ENCODE measurements at places on chromosomes 1 and 21.

- no peak overlapping the region for H3K27ac ChIP-seq
- peaks cover 4% of the 10 kb centered on the region for H3K4me1 ChIP-seq
- no peak for ATAC-seq
- H3K4me3 ChIP-seq = no peak overlapping the region
Observed at GRCh38 chr1:201328576-201328975, 45.3 kb downstream of the PKP1 start.

DNA sequence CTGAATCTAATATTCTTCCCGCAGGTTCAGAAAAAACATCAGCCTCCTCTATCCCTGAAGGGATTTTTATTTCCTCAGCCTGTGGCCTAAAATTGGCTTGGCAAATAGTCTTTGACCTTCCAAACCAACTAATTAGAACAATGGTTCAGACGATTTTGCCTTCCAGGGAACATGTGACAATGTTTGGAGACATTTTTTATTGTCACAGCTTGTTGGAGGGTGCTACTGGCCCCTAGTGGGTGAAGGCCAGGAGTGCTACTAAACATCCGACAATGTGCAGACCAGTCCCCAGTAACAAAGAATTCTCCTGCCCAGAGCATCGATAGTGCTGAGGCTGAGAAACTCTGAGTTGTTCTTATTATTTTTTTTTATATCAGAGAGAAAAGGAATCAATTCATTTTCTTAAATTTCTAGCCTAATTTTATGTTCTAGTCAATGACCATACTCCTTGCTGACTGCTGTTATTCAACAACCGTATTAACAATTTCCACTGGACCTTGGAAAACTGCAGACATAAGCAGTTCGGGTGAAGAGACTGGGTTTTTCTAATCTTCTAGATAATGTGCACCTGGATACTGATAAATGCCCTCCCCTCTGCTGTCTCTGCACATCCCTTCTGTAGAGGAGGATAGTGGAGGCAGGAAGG is 280.7 kb downstream of the LMX1A start:
- H3K4me1 ChIP-seq = no peaks in the 10 kb centered on the region
- no peak for ATAC-seq
- no peaks in the 10 kb centered on the region for H3K36me3 ChIP-seq
- H3K27me3 ChIP-seq = no peaks in the 10 kb centered on the region
- no peak overlapping the region for H3K4me3 ChIP-seq
- no peak overlapping the region for H3K27ac ChIP-seq

DNA sequence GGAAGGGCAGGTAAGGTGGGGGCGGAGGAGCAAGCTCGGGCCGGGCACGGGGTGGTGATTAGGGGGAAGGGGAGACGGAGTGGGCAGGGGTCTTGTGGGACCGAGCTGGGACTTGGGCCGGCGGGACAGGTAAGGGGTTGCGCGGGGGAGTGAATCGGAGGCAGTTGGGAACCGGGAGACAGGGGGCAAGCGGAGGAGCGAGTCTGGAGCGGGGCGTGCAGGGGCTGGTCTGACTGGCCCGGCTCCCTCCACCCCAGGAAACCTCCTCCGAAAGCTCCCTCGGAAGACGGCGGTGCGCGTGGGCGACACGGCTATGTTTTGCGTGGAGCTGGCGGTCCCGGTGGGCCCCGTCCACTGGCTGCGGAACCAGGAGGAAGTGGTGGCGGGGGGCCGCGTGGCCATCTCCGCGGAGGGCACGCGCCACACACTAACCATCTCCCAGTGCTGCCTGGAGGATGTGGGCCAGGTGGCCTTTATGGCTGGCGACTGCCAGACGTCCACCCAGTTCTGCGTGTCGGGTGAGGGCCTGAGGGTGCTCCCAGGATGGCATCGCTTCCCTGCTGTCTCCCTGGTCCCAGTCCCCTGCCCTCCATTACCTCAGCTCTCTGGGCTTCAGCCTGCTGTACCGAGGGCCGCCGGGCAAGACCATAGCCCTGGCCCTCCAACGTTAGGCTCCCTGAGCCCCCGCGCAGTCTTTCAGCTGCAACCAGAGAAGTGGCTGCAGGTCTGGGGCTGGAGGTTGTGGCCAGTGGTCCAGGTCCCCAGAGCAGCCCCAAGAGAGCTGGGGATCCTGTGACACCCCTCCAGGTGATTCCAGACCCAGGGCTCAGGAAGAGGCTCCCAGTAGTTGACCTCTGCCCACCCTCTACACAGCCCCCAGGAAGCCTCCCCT is 6.3 kb downstream of the OBSCN start:
- H3K4me3 ChIP-seq = peak overlapping the region; percentile 83
- no peaks in the 10 kb centered on the region for H3K27me3 ChIP-seq
- ATAC-seq = no peak

DNA sequence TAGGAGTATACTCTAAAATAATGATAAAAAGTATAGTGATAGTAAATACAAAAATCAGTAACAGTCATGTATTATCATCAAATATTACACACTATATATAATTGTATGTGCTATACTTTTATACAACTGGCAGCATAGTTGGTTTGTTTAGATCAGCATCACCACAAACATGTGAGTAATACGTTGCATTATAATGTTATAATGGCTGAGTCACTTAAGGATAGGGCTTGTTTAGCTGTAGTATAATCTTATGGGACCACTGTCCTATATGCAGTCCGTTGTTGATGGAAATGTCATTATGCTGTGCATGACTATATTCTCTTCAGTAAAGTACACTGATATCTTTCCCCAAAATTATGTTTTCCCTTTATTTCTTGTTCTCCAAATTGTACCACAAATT is 92.8 kb downstream of the LYPLAL1 start:
- no peak overlapping the region for H3K27ac ChIP-seq
- no peaks in the 10 kb centered on the region for H3K36me3 ChIP-seq
- no peaks in the 10 kb centered on the region for H3K27me3 ChIP-seq
- ATAC-seq = no peak

DNA sequence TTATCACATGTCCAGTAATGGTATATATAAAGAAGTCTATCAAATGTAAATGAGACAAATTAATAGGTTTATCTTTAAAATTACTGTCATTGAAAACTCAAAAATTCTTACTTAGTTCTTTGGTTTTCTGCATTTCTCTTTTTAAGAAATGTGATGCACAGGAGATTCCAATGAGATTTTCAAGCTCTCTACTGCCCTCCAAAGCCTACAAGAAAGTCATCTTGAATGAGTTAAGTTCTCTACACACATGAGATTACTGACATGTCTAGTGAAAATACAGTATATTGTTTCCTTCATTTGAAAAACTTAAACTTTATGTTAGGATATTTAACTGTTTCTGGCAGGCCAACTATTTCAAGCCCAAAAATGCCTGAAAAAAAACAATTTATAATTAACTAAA is 68.8 kb downstream of the ITGB3BP start:
- no peak overlapping the region for H3K4me3 ChIP-seq
- no peaks in the 10 kb centered on the region for H3K4me1 ChIP-seq
- no peaks in the 10 kb centered on the region for H3K27me3 ChIP-seq
- H3K27ac ChIP-seq = no peak overlapping the region
- H3K36me3 ChIP-seq = peaks cover 7% of the 10 kb centered on the region

DNA sequence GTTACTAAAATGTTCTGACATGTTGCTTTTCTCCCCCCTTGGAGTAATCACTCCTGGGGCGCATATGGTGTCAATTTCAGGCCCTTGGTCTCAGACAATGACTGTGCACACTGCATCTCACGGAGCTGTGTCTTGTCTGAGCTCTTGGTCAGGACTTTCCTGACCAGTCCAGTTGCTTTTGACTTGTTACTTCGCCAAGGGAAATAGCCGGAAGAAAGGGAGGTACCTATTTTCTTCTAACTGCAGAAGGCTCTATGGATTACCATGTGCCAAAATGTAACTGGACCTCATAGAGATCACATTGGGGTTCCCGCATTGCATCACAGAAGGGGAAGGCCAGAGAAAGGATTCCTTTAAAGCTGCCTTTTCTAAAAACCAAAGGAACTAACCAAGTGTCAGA is 68.6 kb downstream of the SPAG17 start:
- H3K27ac ChIP-seq = no peak overlapping the region
- H3K36me3 ChIP-seq = no peaks in the 10 kb centered on the region
- H3K4me1 ChIP-seq = no peaks in the 10 kb centered on the region
- no peak for ATAC-seq
- H3K27me3 ChIP-seq = peaks cover 17% of the 10 kb centered on the region
- H3K4me3 ChIP-seq = no peak overlapping the region

GRCh38 chr1:211092955-211093354 is 41.0 kb downstream of the KCNH1 start:
- ATAC-seq = no peak
- no peaks in the 10 kb centered on the region for H3K36me3 ChIP-seq
- no peak overlapping the region for H3K4me3 ChIP-seq
- H3K27me3 ChIP-seq = peaks cover 6% of the 10 kb centered on the region
- no peak overlapping the region for H3K27ac ChIP-seq
- H3K4me1 ChIP-seq = no peaks in the 10 kb centered on the region

DNA sequence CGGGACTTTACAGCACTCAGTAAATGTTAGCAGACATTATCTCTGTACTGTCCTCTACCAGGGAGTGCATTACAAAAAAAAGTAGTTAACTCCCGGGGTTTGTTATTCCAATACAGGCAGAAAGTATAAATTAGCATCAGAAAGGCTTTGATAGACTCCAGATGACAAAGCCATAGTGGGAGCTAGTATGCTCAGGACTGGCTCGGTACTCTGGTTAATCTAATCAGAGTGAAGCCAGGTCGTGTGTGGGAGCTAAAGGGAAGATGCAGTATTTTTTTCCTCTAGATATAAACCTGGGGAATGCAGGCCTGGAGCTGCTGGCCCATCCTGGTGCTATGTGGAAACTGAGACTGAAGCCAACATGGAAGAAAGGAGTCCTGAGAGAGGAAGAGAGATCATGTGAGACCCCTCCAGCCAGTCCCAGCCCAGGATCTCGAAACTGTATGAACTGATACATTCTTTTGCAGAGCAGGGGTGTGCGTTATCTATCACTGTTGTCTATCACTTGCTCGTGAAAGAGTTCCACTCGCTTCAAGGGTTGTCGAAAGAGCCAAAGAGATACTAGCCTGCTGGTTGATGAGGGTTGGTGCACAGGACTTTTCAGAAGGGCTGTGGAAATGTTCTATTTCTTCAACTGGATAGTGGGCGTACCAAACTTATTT is 125.8 kb downstream of the PLPP3 start:
- H3K4me1 ChIP-seq = no peaks in the 10 kb centered on the region
- ATAC-seq = no peak
- H3K27ac ChIP-seq = no peak overlapping the region

GRCh38 chr21:32867597-32867996 is 96.0 kb upstream of the PAXBP1 start:
- H3K27ac ChIP-seq = no peak overlapping the region
- ATAC-seq = no peak
- peaks cover 28% of the 10 kb centered on the region for H3K27me3 ChIP-seq
- no peak overlapping the region for H3K4me3 ChIP-seq
- H3K36me3 ChIP-seq = no peaks in the 10 kb centered on the region

DNA sequence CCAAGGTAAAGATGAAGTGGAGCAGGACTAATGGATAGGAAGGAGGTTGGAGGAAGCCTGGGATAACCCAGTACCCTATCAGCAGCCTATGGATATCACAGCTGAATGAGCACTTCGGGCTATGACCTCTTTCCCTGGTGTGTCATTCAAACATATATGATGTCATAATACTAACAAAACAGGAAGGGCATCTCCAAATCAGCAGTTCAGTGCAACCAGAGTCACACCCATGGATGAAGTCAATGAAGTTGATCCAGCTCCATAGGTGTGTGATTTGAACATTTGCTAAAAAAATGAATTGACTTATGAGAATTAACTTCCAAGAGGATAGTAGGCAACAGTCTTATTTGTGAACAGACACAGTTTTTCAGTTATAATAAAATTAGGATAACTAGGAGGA is 1.7 kb upstream of the C1orf116 start:
- peaks cover 35% of the 10 kb centered on the region for H3K27me3 ChIP-seq
- ATAC-seq = no peak
- no peak overlapping the region for H3K27ac ChIP-seq
- no peaks in the 10 kb centered on the region for H3K36me3 ChIP-seq

DNA sequence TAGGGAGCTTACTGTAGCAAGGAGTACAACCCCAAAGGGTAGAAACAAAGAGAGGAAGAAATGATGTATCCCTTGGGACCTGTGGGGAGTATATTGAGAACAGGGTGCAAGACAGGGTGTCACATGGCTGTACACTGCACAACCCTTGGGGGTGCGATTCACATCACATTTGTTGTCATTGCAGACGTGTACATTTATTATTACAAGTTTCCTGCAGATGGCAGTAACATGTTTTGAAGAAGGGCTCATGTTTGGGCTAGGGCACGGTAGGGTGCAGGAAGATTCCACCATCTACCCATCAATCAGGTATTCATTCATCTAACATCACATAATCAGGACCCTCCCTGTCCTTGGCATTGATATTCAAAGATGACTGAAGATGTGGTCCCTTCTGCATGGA is 62.5 kb downstream of the NDUFS5 start:
- no peak for ATAC-seq
- H3K4me1 ChIP-seq = peaks cover 11% of the 10 kb centered on the region
- H3K27ac ChIP-seq = no peak overlapping the region
- H3K4me3 ChIP-seq = no peak overlapping the region

DNA sequence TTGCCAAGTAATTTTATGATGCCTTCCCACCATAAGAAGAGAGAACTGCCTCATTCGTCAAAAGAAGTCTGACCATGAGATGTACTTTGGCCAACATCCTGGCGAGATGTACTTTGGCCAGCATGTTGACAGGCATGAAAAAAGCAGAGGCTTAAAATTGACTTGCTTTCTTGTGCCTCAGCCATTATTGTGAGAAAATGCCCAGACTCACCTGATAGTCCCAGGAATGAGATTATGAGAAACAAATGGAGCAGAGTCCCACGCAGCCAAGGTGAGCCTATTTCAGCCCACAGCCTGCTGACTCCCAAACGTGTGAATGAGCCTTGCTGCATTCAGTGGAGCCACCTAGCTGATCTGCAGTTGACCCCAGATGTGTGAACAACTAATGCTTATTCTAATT is 43.5 kb upstream of the ZNF644 start:
- H3K36me3 ChIP-seq = no peaks in the 10 kb centered on the region
- peaks cover 25% of the 10 kb centered on the region for H3K27me3 ChIP-seq
- H3K4me3 ChIP-seq = no peak overlapping the region
- no peaks in the 10 kb centered on the region for H3K4me1 ChIP-seq
- no peak overlapping the region for H3K27ac ChIP-seq
- no peak for ATAC-seq

- no peaks in the 10 kb centered on the region for H3K4me1 ChIP-seq
- no peaks in the 10 kb centered on the region for H3K36me3 ChIP-seq
- ATAC-seq = no peak
- H3K27ac ChIP-seq = no peak overlapping the region
Observed at GRCh38 chr1:60034999-60035398, 38.6 kb downstream of the C1orf87 start.

GRCh38 chr1:54506594-54506993 is 41.4 kb upstream of the ACOT11 start:
- H3K27ac ChIP-seq = no peak overlapping the region
- no peak overlapping the region for H3K4me3 ChIP-seq
- H3K4me1 ChIP-seq = peaks cover 5% of the 10 kb centered on the region
- H3K36me3 ChIP-seq = no peaks in the 10 kb centered on the region

GRCh38 chr1:46134660-46135331 is 2.4 kb upstream of the PIK3R3 start:
- peaks cover 27% of the 10 kb centered on the region for H3K27me3 ChIP-seq
- H3K4me3 ChIP-seq = no peak overlapping the region
- H3K36me3 ChIP-seq = no peaks in the 10 kb centered on the region
- no peak for ATAC-seq

- H3K4me3 ChIP-seq = no peak overlapping the region
- no peak for ATAC-seq
- no peaks in the 10 kb centered on the region for H3K27me3 ChIP-seq
- no peak overlapping the region for H3K27ac ChIP-seq
- no peaks in the 10 kb centered on the region for H3K4me1 ChIP-seq
Observed at GRCh38 chr1:196535727-196536126, 72.5 kb downstream of the KCNT2 start.

GRCh38 chr1:52751589-52752483 is 25.6 kb downstream of the ZYG11B start:
- H3K4me3 ChIP-seq = no peak overlapping the region
- H3K27me3 ChIP-seq = no peaks in the 10 kb centered on the region
- no peak overlapping the region for H3K27ac ChIP-seq
- no peak for ATAC-seq
- H3K4me1 ChIP-seq = peaks cover 11% of the 10 kb centered on the region
